ENCODE measurements at places on chromosomes 11 and 22. TPM values are rescaled to one million over a fixed set of nuclear protein-coding genes. Genes with fewer than 3 reads are reported as not detected.

The THRSP gene
- 0.16 TPM for polyA plus RNA-seq

The LUZP2 gene
- not detected for polyA plus RNA-seq

The PRSS23 gene
- polyA plus RNA-seq = 0.08 TPM

The FAM180B gene
- not detected for polyA plus RNA-seq

The FGF4 gene
- polyA plus RNA-seq = not detected

The CECR2 gene
- not detected for polyA plus RNA-seq

Data from CD4-positive, alpha-beta memory T cell (primary cell).